Left hindlimb (tissue), 1 donor: ENCODE measurements at places on chromosomes 2 and 18.

GRCh38 chr2:69298862-69299261 lies 88.2 kb downstream of the GFPT1 start:
- DNase-seq: no peak

DNA sequence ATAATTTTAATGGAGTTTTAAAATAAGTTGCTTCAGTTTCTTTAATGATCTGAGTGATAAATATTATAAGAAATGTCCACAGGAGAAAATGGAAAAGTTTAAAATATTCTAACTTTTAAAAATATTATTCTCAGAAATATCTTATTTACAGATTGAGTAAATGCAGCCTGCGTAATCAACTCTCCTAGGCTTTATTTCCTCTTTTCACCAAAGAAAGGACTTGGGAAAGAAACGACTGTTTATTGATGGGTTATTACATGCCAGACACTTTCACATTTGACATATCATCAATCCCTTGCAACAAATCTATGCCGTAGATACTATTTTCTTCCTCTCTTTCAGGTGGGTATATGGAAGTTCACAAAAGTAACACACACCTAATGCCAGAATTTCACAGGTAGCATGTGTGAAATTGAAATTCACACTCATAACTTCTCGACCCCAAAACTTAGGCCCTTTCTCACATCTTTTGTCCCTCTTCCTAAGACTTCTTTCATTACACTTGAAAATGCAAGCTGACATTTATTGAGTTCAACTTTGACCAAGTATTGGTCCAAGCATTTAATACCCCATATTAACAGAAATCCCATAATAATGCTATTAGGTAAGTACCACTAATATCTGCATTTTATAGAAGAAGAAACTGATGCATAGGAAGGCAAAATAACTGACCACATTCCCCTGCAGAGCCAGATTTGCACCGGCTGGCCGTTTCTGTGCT lies 49.2 kb downstream of the MYOM1 start:
- DNase-seq: no peak

- no peak for DNase-seq
Measured at GRCh38 chr2:78304678-78305077, 720.8 kb upstream of the REG3G start.

DNA sequence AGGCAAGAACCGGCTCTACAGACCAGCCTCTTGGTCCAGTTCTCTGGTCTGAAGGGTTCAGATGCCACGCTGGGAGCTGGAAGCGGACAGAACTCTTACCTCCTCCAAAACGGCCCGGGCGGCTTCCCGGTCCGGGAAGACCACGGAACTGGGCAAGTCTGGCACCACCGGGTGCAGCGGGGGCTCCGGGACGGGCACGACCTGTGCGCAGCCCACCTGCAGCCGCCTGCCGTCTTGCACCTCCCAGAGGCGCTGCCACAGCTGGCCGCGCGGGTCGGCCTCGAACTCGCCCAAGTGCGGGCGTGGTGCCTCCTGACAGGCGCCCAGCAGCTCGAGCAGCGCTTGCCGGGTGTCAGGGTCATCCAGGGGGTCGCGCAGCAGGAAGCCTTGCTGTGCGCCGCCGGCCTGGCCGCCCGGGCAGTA lies 773 bp downstream of the CMPK2 start:
- DNase-seq: no peak

DNA sequence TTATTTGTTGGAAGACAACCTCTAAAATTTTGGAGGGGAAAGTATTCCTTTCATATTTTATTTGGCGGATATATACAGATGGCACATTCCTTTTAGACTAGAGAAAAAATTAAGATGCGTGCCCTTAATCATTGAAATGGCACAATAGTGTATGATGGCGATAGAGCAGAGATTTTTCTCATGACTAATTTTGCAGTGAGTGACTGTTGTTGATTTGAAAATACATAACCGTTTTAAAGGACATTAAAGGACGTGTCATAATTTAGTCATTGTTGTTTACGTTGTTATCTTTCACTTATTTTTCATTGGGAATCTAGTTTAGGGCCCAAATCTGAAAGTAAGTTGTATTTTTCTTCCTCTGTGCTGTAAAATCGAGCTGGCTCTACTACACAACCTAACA lies 61.7 kb downstream of the CERS6 start:
- no peak for DNase-seq

DNA sequence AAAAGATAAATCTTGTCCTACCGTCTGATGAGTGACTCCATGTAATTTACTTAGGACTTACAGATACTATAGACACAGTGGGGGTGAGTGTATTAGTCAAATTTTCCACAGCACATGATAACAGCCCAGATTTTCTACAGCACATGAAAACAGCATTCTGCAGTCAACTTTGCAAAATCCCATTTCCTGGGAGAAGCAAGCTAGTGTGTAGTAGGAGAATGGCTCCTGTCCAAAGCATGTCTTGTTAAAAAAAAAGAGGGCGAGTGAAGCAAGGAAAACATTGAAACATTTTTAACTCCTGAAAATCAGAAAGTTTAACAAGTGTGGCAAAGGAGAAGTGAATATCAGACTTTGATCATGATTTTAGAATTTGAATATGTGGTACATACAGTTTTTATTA lies 817.8 kb upstream of the FAM98A start:
- no peak for DNase-seq

- DNase-seq: no peak
Measured at GRCh38 chr18:35122586-35123224, 81.5 kb downstream of the MAPRE2 start.

GRCh38 chr2:43946685-43947084 lies 49.1 kb downstream of the LRPPRC start:
- DNase-seq: no peak

GRCh38 chr18:62586781-62587487 lies 64.1 kb downstream of the ZCCHC2 start:
- DNase-seq: no peak

GRCh38 chr2:196361606-196362326 lies 190.4 kb upstream of the STK17B start:
- peak; percentile 38 for DNase-seq

DNA sequence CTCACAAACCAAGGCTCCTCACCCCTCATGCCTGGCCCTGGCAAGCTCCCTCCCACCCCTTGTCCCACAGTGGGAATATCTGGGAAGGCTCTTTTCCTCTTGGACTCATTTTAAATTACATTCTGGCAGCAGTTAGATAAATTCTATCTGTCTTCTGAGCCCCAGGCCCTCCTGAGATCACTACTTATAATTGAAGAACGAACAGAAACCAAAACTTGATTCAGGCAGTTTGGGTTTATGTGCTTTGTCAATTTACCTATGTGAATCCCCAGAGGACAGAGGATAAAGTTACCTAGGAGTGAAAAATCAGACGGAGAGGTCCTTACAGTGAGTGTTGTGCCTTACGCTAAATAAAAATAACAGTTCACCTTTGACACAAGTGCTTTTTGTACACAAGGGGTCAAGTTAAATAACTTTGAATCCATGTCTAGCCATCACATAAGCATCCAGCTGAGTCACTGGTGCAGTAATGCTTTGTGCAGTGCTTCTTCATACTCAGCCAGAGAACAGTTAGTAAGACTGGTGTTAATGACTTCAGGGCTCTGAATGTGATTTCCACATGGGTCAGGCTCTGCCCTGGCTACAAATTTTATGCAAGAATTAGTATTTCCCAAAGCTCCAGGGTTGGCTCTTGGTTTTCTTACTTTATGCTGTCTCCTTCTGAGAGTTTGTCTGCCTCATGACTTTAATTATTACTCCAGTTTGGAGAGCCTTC lies 329.3 kb downstream of the INSIG2 start:
- no peak for DNase-seq

- no peak for DNase-seq
Measured at GRCh38 chr2:63673865-63674533, 85.2 kb downstream of the MDH1 start.

- DNase-seq: no peak
Measured at GRCh38 chr2:27871802-27872201, 18.4 kb downstream of the RBKS start.

GRCh38 chr2:83531206-83531826 lies 927.8 kb downstream of the SUCLG1 start:
- DNase-seq: no peak

GRCh38 chr2:114011713-114012112 lies 121.8 kb downstream of the ACTR3 start:
- DNase-seq: no peak

- no peak for DNase-seq
Measured at GRCh38 chr2:9300829-9301453, 94.3 kb downstream of the ASAP2 start.

DNA sequence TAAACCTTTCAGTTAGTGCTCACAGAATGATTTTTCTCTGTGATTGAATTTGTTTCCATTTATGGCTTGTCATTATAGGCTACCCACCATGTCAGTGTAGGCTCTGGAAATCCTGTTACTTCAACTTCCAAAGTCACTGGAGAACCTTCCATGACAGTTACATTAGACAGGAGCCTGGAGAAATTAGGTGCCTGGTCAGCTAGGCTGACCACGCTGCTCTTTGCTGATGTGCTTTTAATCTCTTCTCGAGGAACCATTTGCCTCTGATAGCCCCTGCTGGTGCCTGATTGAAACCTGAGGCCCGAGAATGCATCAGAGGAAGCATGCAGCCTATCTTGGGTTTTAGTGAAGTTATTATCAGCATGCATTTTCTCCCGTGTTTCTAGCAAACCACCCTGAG lies 29.6 kb upstream of the TTN start:
- DNase-seq: no peak

DNA sequence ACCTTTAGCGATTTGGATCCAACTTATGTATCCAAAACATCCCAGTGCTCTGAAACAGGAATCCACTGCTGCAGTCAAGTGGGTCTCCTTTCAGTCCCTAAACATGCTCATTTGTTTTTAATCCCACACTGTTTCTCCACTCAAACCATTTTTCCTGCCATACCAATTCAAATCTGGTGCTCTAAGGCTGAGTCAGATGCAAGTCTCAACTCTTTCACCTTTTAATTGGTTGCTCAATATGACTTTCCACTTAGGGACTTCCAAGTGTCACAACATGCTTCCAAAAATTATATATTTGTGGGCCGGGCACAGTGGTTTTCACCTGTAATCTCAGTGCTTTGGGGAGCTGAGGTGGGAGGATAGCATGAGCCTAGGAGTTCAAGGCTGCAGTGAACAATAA lies 113.4 kb upstream of the TANK start:
- no peak for DNase-seq

DNA sequence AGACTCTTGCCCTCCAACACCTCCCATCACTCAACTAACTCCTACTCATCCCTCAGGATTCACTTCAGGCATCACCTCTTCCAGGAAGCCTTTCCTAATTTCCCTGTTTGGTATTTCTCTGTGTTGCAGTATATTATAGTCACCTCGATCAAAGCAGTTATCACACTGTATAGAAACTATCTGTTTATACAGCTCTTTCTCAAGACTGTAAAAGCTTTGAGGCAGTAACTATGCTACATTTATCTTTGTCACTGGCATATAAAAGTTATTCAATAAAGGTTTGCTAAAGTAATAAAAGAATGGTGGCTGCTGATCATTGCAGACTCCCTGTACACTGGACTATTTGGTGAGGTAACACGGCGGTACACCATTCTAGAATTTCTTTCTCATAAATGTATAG lies 284.9 kb downstream of the PAX3 start:
- no peak for DNase-seq

- no peak for DNase-seq
Measured at GRCh38 chr2:140187086-140187485, 1406.9 kb upstream of the NXPH2 start.

- no peak for DNase-seq
Measured at GRCh38 chr2:215324811-215325210, 13.0 kb downstream of the ATIC start.

DNA sequence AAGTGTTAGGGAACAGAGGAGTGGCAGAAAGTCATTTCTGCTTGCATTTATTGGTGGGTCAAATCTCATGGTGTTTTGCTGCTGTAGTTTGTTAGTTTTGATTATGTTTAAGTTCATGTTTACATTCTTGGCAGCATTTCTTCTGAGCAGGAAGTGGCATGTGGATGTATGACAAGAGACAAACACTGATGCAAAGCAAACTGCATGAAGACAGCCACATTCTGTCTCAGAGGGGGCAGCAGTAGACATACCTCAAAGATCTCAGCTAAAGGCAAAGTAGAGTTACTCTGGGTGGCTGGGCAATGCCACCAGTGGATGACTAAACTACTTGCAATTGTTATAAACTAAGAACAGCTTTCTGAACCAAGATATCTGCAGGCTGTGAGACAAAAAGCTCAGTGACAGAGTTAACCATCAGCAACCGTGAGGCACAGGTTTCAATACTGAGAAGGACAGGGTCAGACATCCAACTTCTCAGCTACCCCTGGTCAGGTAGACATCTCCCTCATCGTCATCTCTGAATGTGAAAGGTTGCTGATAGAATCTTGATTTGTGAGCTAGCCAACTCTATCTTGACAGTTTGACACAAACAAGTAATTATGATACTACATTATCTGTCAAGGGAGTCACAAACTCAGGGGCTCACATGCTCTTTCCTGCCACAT lies 16.4 kb downstream of the GALNT3 start:
- no peak for DNase-seq

GRCh38 chr2:37653805-37654378 lies 17.6 kb downstream of the CDC42EP3 start:
- peak; percentile 38 for DNase-seq

GRCh38 chr2:224832207-224832606 lies 116.0 kb upstream of the CCDC195 start:
- no peak for DNase-seq

GRCh38 chr2:32009516-32010256 lies 1.1 kb downstream of the MEMO1 start:
- DNase-seq: peak; percentile 54

- no peak for DNase-seq
Measured at GRCh38 chr2:8646731-8647461, 35.0 kb upstream of the ID2 start.

- no peak for DNase-seq
Measured at GRCh38 chr2:30666266-30666874, 140.9 kb downstream of the CAPN13 start.

- no peak for DNase-seq
Measured at GRCh38 chr2:5668682-5669250, 23.4 kb upstream of the SOX11 start.

- DNase-seq: no peak
Measured at GRCh38 chr18:6616981-6617380, 112.5 kb upstream of the ARHGAP28 start.

GRCh38 chr2:1839066-1839756 lies 94.9 kb upstream of the PXDN start:
- DNase-seq: no peak

- DNase-seq: no peak
Measured at GRCh38 chr2:101311696-101312017, 3.2 kb upstream of the RNF149 start.

- no peak for DNase-seq
Measured at GRCh38 chr2:95234286-95234785, 27.0 kb downstream of the ZNF892 start.

DNA sequence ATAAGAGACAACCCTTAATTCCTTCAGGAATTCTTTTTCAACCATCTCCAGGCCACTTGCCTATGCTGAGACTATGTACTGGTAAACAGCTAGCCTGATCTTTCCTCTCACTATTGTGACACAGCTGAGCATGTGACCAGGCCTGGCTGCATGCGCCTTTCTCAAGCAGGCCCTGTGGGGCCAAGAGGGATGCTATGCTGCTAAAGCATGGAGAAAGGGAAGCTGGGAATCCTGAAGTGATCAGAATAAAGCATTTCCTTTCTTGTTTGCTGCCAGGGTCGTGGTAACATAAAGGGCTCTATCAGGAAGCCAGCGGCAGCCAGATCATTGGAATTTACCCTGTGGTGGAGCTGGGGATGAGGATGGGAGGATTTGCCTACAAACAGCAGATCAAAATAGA lies 29.8 kb upstream of the LCLAT1 start:
- DNase-seq: no peak
